ENCODE measurements at places on chromosomes 16 and 17.
A peak's percentile ranks its signal among the peaks of the same experiment; 100 is the strongest.

DNA sequence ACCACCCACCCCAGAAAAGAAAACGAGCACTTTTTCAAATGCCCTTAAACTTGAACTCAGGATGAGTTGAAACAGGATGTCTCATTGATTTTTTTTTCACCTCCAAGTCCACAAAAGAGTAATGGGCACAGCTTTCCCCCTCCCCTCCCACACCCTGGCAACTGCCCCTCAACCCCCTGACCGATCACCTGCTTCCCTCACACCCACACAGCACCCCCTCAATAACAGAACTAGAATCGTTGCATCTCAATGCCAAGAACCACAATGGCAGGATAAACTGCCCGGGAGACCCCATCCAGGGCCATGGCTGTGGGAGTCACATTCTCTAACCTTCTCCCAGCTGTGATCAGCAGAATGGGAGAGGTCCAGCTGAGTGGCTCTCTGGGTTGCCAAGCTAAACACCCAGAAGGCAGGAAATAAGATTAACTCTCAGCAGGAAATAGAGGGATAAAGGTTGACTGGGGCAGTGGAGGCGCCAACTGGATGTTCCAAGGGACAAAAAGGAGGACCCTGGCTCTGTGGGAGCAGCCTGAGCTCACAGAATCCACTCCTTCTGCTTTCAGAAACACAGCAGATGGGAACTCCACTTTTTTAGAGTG lies 128.0 kb upstream of the SDK2 start:
- no peak for DNase-seq

- DNase-seq: no peak
These were observed 6.5 kb downstream of the MT1X start for GRCh38 chr16:56688762-56689161.

GRCh38 chr16:21183995-21184394 lies 25.5 kb downstream of the LDAF1 start:
- no peak for DNase-seq

DNA sequence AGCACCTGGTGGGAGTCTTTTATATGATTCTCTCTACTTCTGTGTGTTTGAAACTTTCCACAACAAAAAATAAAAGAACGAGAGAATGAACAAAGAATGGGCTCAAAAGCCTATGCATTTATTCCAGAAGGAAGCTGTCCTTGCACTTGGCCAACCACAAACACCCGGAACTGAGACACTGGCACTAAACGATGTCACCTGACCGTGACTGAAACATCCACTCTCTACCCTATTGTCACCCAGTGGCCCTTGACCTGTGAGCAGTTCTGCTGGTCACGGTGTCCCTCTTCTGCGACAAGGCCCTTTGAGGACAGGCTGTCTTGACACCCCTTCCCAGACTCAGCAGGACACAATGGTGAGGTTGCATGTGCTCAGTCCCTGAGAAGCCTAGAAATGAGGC lies 56.6 kb downstream of the TEKT5 start:
- no peak for DNase-seq

DNA sequence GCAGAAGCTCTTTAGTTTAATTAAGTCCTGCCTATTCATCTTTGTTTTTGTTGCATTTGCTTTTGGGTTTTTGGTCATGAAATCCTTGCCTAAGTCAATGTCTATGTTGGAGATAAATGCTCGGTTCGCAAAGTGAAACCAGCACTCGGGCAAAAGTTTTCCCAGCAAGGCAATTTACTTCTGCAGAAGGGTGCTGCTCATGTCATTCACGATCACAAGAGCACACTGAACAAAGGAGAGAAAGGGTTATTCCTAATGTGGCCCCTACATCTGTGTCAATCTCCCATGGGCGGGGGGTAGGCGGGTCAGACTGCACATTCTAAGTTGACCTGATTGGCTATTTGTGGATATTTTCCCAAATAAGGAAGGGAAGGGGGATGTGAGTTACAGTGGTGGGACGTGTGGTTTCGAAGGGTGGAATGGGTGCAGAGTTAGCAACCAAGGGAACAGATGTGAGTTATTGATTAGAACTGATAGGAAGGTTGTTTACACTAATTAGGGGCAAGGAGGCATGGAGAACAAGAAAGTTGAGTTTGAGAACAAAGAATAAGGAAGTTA lies 23.0 kb downstream of the ATF7IP2 start:
- DNase-seq: no peak

GRCh38 chr17:3914312-3914670 lies 2.0 kb downstream of the P2RX1 start:
- DNase-seq: no peak

GRCh38 chr17:74737299-74738050 lies 419 bp downstream of the RAB37 start:
- no peak for DNase-seq

DNA sequence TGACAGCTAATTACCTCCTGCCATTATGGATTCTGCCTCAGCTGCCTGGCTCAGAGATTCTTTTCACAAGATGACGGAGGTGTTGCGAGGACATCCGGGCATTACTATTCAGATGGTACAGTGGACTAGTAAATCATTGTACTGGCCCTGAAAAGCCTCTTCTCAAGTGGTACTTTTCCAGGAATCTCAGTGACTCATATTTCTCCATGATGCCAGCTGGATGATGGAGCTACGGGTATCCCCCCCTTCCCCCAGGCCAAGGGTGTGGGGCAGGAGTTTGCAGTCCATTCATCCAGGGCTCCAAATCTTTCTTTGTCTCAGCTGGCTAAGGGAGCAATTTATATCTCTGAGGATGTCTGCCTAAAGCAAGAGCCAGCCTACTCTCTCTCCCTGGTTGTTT lies 107.7 kb upstream of the GPR139 start:
- DNase-seq: no peak

GRCh38 chr16:83899272-83899897 lies 470 bp downstream of the MLYCD start:
- DNase-seq: no peak

GRCh38 chr16:8831871-8832716 lies 34.5 kb downstream of the PMM2 start:
- no peak for DNase-seq

DNA sequence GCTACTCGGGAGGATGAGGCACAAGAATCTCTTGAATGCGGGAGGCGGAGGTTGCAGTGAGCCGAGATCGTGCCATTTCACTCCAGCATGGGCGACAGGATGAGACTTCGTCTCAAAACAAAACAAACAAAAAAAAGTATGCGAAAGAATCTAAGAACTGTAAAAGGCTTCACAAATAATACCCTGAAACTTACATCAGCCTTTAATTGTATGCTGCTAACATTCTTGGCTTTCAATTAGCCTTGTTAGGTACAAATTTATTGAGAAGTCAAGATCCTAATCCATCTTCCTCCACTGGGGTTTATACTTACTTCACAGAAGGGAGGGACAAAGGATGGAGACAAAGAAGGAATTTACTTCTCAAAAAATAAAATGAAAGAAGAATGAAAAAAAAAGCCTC lies 83.3 kb downstream of the SNX11 start:
- no peak for DNase-seq

- peak; percentile 69 for DNase-seq
These were observed 591 bp upstream of the SLFN5 start for GRCh38 chr17:35242158-35242804.

- DNase-seq: peak; percentile 15
These were observed 2.0 kb upstream of the ARRB2 start for GRCh38 chr17:4708436-4708835.

DNA sequence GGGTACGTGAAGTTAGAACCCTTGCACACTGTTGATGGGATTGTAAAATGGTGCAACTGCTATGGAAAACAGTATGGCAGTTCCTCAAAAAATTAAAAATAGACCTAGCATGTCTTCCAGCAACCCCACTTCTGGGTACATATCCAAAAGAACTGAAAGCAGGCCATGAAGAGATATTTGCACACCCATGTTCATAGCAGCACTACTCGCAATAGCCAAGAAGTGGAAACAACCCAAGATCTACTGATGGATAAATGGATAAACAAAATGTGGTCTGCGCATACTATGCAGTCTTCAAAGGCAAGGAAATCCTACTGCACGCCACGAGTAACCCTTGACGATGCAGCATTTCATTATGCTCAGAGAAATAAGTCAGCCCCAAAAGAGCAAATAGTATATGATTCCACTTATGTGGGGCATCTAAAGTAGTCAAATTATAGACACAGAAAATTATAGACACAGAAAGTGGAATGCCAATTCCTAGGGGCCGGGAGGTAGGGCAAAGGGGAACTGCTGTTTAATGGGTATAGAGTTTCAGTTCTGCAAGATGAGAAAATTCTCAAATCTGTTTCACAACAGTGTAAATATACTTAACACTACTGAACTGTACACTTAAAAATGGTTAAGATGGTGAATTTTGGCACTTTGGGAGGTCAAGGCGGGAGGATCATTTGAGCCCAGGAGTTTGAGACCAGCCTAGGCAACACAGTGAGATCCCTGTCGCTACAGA lies 17.2 kb downstream of the CORO7 start:
- DNase-seq: no peak

GRCh38 chr16:59886021-59886420 lies 1151.9 kb upstream of the GOT2 start:
- DNase-seq: no peak

- no peak for DNase-seq
These were observed 263.1 kb upstream of the TNRC6C start for GRCh38 chr17:77695386-77695785.

DNA sequence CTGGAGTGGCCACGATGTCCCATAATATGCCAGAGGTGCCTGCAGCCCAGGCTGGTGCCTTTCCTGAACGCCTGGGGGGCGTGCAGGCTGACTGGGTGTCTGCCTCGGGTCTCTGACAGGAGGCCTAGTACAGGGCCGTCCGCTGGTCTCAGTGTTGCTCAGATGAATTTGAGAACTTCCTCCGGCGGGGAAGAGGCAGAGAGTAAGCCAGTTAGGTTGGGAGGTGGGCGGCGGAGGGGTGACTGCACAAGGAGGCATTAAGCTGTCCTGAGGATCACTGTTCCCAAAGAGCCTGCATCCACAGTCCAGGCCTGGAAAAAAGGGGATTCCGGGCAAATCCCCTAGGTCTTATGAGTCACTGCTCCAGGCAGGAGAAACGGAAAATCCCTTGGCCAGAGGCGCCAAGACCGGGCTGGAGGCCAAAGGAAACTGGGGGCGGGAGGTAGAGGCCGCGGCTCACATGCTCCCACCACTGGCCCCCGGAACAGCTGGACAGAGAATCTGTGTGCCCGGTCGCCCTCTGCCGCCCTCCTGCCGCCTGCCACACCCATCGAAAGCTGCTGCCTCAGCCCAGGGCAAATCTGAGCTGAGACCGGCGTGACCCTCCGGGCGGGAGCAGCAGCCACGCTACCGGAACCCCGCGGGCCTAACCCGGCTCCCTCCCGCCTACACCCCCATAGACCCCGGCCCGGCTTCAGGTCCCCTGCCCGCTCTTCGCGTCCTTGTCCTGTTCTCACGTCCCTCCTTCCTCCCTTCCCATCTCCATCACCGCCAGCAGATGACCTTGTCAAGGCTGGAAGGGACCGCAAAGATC lies 1.2 kb downstream of the TRIM47 start:
- DNase-seq: no peak

DNA sequence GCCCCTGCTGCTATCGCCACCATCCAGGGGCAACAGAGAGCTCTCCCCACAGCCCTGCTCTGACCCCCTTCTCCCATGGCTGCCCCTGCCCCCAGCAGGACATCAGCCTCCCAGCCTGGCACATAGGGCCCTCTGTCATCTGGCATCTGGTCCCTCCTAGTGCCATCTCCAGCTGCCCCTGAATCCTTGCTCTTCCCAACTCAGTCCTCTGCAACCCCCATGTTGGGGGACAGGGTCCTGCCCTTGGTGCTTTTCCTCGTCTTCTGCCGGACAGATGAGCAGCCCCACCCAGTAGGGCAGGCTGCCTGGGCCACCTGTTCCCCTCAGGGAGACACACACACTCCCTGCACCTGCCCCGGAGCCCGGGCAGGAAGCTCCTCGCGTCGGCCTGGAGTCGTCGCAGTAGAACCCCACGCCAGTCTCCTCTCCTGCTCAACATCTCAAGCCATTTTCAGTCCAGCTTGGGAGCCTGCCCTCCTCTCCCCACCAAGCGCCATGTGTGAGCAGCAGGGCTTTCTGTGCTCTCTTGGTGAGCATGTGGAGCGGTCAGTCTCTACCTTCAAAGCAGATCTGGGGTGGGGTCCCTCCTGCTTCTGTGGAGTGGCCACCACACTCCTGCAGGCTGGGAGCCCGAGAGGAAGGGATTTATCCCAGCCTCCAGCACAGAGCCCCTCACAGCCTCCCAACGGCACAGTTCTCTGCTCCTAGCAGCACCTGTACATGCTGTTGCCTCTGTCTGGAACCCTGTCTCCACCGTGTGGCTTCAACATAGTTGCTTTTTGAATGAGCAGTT lies 28.2 kb downstream of the TNFRSF13B start:
- no peak for DNase-seq

GRCh38 chr17:80359422-80360110 lies 55.4 kb upstream of the ENDOV start:
- no peak for DNase-seq

DNA sequence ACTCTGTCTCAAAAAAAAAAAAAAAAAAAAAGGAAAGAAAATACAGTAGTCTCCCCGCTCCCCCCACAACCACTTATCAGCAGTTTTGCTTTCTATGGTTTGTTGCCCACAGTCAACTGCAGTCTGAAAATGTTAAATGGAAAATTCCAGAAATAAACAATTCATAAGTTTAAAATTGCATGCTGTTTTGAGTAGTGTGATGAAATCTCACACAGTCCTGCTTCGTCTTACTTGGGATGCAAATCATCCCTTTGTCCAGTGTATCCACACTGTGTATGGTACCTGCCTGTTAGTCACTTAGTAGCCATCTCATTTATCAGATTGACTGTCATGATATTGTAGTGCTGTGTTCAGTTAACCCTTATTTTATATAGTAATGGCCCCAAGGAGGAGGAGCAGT lies 41.5 kb downstream of the NF1 start:
- DNase-seq: no peak

DNA sequence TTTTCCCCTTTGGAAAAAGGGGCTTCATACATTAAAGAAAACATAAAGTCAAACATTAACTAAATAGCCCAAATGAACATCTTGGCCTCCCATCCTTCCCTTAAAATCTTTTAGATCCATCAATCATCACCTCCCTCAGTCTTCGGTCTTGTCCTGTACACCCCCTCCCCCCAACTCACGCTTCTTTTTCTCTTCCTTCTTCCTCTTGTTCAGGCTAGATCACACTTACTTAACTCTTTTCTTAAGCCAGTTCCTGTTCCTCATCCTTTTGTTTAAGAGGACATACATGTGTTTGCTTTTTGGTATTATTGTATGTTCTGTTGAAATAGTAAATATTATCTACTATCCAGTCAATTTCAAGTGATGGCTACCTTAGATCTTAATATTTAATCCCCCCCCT lies 5.5 kb downstream of the MFSD6L start:
- DNase-seq: no peak

DNA sequence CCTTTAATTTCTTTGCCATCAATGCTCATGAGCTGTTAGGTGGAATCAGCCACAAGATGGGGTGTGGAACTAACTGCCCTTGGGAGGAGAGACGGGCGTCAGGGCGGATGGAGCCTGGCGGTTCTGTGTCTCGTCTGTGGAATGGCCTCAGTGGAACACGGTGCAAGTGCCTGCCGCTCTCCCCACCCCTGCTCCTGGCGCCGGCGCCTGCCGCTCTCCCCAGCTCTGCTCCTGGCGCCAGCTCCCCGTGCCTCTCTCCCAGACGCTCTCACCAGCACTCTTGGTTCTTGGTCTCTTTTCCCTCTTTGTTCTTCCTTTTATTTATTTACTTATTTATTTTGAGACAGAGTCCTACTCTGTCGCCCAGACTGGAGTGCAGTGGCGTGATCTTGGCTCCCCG lies 13.2 kb upstream of the RPL13 start:
- no peak for DNase-seq

Data from activated CD4-positive, CD25-positive, alpha-beta regulatory T cell treated with anti-CD3 and anti-CD28 coated beads, Interleukin-2, amount 50 U/mL, for 16 hours (primary cell).